Right atrium auricular region (tissue), 2 donors: ENCODE measurements at places on chromosomes 5 and 9. TPM values are rescaled to one million over a fixed set of nuclear protein-coding genes. Genes with fewer than 3 reads are reported as not detected.

NR5A1 gene
- not detected for total RNA-seq

PRR16 gene
- total RNA-seq = 6.3 TPM

LCN15 gene
- 0.63 TPM for total RNA-seq

PPP2R2B gene
- 1.6 TPM for total RNA-seq

ASS1 gene
- total RNA-seq = 110 TPM
